ENCODE measurements at places on chromosomes 5 and 9.

DNA sequence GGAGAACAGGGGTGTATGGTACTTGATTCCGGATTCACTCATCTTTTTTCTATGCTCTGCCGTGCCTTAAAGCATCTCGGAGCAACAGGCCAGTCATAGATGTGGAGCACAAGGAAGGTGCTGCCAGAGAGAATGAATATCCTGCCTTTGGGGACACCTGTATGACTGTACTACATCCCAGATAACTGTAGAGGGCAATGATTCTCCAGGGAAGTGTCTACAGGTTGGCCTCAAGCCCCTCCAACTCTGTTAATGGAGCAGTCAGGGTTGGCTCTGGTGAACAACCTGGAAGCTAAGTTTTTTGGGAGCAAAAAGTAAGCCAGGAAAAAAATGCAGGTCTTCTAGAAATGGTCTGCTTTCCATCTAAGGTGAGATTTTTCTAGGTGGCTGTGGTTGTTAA, 71.0 kb downstream of the NREP start:
- no peak for DNase-seq

DNA sequence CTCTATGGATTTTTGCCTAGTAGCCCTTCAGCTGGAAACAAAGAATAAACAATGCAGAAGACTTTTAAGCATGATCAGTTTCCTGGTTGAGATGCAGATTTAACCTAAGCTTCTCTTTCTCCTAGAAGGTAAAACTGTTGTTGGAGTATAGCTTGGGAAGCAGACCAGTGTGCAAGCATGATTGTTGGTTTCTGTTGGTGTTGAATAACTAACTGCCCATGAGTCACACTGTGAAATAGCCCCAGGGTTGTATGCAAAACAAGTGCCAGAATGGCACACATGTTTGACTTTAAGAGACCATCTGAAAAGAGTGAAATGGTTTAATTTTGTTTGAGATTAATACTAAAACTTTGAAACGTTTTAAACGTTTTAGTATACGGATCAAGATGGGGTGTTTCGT, 227.1 kb downstream of the ARHGEF28 start:
- DNase-seq = no peak

GRCh38 chr5:18772475-18772874, 1138.2 kb downstream of the TAF11L14 start:
- no peak for DNase-seq

DNA sequence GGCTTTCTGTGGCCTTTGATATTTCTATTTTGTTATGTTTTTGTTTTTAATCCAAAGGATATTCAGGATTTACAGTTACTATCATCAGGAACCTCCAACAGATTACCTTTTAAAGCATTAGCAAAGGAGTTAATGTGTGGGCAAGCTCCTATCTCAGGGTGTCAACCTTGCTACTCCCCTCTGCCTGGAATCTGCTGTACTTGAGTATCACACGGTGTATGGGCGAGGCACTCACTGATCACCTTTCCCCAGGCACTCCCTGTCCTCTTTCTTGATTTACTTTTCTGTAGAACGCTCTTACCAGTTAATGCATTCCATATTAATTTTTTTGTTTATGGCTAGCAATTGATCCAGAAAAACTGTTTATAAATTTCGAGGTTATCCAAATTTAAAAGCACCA, 117.0 kb upstream of the GAS1 start:
- DNase-seq = no peak

GRCh38 chr9:127612939-127613582, 984 bp downstream of the STXBP1 start:
- DNase-seq = peak; percentile 76

DNA sequence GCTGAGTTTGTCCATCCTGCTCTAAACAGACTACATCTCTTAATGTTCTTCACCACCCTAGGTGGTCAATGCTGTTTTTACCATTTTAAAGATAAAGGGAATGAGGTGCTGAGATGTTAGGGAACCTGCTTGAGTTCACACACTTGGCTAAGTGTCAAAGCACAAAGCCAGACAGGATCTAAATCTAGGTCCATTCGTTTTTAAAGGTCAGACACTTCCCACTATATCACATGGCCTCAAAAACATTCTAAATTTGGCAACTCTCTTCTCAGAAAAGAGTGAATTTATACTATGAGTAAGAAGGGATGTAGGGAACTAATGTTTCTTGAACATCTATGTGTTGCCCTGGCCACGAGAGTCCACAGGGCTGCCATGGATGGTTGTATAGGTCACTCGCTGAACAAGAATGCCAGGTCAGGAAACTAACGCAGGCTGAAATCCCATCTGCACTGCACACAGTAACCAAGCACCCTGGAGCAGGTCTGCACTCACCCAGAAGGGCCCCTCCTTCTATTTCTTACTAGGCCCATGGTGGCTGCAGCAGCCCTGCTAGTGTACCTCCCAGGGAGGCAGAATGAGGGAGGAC, 213.0 kb downstream of the SPOCK1 start:
- DNase-seq = no peak

GRCh38 chr9:129139993-129140396, 28.8 kb downstream of the PTPA start:
- DNase-seq = peak; percentile 86

GRCh38 chr9:136995362-136995761, 1.0 kb downstream of the CLIC3 start:
- DNase-seq = no peak

GRCh38 chr9:129391221-129391661, 213.2 kb upstream of the IER5L start:
- DNase-seq = no peak

GRCh38 chr9:133359399-133360175, 3.2 kb downstream of the SURF2 start:
- DNase-seq = peak; percentile 35

- DNase-seq = no peak
Measured at GRCh38 chr9:133088146-133088750, 26.5 kb downstream of the CEL start.

GRCh38 chr9:113695901-113696300, 180.2 kb upstream of the ZNF618 start:
- no peak for DNase-seq

DNA sequence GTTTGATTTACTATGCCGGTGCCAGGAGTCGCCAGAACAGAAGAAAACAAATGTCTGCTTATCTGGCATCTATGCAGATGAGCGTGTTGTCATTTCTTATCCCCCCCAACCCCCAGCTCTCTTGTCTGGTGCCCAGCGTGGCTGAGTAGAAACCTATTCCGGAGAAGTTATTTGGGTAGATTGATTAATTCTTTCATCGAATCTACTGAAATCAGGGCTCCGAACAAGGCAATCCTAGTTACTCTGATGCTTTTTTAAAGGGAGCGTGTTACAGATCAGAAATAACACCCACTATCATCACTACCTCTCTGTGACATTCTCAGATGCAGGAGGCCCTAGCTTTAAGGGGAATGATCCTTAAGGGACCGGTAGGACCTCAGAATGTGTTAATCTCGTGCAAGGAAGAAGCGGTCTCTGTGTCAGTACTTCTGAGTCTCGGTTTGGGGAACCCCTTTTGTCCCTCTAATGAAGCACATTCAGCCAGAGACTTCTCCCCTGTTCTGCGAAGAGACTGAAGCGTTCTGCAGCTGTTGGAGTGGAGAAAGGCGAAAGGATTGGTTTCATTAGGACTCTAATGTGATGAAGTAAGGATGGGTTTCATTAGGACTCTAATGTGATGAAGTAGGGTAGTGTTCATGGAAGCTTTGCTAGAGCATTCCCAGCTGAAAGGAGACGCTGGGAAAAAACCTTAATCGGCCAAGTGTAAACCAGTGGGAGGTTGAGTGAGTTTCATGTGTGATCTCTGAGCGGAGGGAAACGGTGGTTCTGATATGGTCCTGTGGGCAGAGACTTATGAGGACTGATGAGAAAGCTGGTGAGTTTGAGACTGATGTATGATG, 1.5 kb downstream of the PIP5K1B start:
- DNase-seq = no peak

DNA sequence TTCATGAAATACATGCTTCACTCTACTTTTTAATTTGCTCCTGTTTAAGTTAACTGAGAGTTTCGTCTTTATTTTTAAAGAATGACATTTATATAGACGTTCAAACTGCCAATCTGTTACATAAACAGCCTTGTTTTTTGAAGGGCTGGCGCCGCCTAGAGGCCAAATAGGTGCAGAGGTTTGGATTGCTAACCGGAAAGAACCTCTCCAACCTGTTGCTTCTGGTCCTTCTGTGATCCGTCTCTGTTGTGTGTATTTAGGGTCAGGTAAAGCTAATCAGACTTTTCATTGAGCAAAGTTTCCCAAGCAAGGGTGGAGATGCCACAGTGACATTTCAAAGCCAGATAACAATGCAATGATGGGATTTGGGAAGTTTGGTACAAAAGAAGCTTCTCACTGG, 39.5 kb upstream of the GLIS3 start:
- DNase-seq = peak; percentile 87

DNA sequence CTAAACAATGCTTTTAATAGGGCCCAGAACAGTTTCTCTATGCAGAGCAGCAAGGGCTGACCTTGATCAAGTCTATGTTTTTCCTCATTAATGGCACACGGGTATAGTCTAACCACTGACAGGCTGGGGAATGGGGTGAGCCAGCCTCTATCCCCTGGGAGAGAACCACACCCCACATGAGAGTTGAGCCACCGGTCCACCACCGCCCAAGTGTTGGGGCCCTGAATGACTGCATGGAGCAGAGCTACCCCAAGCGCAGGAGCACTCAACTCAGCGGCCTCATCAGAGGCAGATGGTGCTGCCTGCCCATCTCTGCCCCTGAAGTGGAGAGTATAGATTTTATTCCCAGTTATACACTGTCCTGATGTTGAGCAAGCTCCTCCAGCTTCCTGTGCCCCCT, 247.9 kb upstream of the IRX1 start:
- DNase-seq = no peak

- no peak for DNase-seq
Measured at GRCh38 chr9:27227192-27227591, 69.8 kb downstream of the EQTN start.

GRCh38 chr5:28576022-28576421, 1537.6 kb upstream of the CDH9 start:
- DNase-seq = no peak

GRCh38 chr9:135068776-135069415, 18.6 kb upstream of the OLFM1 start:
- no peak for DNase-seq

DNA sequence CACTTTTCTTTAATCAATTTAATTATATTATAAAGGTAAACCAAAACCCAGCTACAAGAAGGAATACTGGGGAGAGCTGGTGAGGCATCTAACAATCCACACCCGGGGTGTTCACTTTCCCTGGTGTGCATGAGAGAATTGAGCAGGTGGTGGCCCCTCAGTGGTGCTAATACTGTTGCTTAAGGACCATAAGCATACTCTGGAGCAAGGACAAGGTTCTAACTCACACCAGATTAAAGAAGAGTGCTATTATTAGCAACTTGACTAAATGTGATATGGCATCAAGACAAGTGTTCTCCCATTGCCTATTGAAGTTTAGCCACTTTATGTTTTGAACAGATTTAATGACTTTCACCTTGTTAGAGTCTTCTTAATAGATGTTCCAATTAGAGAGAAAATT, 8.8 kb downstream of the RGS7BP start:
- no peak for DNase-seq

GRCh38 chr9:87389936-87390335, 107.7 kb upstream of the DAPK1 start:
- DNase-seq = no peak

DNA sequence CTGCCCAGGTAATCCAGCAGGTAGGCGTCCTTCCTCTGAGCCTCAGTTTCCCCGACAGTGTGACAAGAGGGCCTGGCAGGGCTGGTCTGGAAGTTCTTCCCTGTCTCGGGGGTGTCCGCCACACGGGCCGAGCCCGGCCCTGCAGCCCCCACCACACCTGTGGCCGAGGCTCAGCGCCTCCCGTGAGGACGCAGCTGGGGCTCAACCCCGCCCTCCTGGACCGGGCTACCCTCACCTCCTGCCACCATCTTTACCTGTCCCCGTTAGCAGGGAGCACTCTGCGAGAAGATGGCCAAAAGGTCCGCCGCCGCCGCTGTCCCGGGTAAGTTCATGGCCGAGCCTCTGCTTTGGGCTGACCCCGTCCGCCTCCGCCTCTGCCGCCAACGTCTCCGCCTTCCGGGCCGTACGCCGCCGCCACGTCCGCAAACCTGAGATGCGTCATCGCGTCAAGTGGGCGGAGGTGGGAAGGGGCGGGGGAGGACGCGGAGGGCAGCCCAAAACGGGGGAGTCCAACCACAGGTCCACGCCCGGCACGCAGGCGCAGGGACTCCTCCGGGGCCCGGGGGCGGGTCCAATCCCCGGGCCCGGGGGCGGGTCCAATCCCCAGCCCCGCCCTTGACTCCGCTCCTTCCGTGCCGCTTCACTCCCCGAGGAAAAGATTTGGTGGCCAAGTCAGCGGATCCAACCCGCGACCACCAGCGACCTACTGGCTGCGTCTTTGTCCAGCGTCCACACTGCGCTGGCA, at the start of gene LYSMD3:
Gene LYSMD3 (minus strand): TSS at position 391 of the 745 bp plus-strand sequence. CDS start 4,295 bp downstream, outside the sequence.
- DNase-seq = peak; percentile 98

- DNase-seq = peak; percentile 8
Measured at GRCh38 chr5:14728459-14728938, 64.0 kb downstream of the OTULIN start.

DNA sequence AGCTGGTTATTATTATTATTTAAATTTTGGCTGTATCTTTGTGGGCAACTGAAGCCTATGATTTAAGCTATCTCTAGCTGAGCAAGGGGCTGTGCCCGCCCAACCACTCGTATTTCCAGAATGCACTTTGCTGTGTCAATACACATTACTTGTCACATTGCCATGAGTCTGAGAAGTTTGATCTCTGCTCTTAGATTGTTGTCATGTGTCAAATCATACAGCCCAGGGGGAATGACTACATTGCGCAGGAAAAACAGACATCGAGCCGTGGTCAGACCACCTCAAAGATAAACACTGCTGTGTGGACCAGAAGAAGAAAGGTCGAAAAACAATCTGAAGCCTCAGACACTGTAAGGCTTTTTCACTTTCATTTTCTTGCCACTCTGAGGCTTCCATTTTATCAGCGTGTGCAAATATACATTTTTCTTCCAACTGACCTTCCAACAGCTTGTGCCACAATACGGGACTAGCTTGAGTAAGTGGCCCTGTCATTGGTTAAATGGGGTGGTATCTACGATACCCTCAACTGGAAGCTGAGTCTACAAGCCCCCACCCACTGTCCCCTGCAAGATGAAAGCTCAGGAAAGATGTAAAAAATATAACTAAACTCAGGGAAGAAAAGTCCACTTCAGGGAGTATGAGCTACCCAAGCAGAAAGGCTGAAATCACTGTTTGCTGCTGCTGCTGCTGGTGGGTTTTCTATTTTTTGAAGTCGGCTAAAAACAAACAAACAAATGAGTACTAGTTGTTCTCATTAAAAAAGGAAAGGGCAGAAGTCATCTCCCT, 603.0 kb downstream of the BNC2 start:
- no peak for DNase-seq

DNA sequence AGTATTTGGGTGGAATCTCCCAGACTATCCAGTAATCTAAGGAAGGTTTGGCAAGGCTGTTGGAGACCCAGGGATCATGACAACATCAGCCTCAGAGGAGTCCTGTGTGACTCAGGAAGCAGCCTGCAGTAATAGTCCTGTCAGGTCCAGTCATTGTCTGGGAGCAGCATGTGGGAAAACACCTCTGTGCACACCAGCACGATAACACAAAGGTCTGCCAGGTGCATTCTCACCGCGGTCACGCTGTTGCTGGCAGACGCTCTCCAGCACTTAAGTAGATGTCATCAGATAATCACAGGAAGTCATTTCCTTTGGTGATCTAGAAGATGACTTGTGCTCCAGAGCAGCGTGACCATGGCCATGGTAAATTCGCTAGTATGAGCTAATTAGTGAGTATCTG, 99.2 kb upstream of the IQGAP2 start:
- peak; percentile 56 for DNase-seq

GRCh38 chr9:137552022-137552768, 516 bp downstream of the MRPL41 start:
- no peak for DNase-seq

Data from activated naive CD4-positive, alpha-beta T cell treated with anti-CD3 and anti-CD28 coated beads, Interleukin-2, amount 10 ng/mL, durations not matched to agents 7 days and 5 days (primary cell).